ENCODE measurements at places on chromosomes 5 and 9.

- no peak for DNase-seq
Measured at GRCh38 chr5:144040615-144041305, 129.7 kb downstream of the YIPF5 start.

- DNase-seq, result no peak
Measured at GRCh38 chr9:78127279-78128225, 95.9 kb upstream of the GNAQ start.

GRCh38 chr9:126526218-126527108 lies 87.3 kb upstream of the LMX1B start:
- no peak for DNase-seq

- no peak for DNase-seq
Measured at GRCh38 chr5:123455095-123455494, 31.9 kb upstream of the CEP120 start.

GRCh38 chr9:114953959-114954358 lies 23.6 kb upstream of the TNFSF8 start:
- DNase-seq, result no peak

- DNase-seq, result no peak
Measured at GRCh38 chr5:142317753-142318152, 7.1 kb downstream of the SPRY4 start.

- DNase-seq, result no peak
Measured at GRCh38 chr9:10127867-10128266, 484.9 kb downstream of the PTPRD start.

DNA sequence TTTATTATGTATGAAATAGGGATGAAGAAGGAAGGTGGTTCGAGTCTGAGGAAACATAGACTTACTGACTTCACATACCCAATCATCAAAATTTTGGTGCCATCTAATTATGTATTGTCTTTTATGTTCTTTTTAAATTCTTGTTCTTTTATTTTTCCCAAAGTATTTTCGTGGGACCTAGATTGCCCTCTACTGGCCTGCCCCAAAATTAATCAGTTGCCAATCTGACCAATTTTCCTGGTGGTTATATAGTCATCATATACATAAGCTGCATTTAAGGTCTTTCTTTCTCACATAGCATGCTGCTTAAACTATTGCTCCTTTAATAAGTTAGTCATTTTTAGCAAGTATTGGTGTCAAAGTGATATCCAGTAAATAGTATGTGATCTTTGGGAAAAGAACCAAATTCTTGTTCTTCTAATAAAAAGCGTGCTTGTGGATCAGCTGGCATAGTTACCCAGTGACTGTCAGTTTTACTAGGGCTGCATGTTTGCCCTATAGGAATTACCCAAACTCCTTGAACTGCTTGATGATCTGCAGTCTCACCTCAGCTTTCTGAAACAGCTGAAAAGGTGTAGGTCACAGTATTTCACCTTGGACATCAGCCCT lies 223.5 kb downstream of the SH3GL2 start:
- no peak for DNase-seq

DNA sequence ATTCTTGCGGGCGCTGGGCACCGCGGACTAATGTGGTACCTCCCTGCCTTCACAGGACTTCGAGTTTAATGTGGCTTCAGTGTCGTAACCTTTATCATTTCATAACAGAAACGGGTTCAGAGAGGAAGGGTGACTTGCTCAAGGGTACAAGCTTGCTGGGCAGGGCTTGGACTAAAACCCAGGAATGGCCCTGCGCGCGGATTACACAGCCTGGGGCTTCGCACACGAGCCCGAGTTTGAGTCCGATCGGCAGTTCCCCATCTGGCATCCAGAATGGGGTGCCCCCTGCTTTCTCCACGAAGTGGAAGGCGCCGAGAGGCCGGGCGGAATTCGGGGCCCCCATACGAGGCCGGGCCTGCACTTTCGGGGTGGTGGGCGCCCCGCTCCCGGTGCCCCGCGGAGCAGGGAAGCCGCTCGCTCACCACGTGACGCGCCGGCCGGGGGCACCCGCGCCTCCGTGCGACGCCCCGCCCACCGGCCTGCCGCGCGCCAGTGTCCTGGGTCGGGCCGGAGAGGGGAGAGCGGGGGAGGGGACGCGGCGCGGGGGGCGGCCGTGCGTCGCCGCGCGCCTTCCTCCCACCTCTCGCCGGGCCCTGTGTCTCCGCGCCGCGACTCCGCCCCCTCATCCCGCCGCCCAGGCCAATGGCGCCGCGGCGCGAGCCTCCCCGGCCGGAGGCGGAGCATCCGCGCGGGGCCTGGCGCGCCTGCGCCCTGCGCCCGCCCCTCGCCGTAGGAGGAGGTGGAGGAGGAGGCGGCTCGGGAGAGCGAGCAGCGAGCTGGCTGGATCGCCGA lies at the start of gene SET:
Gene SET (plus strand): TSS at position 722 of the 792 bp plus-strand sequence. CDS start 361 bp downstream, outside the sequence.
- DNase-seq, result peak; percentile 96

DNA sequence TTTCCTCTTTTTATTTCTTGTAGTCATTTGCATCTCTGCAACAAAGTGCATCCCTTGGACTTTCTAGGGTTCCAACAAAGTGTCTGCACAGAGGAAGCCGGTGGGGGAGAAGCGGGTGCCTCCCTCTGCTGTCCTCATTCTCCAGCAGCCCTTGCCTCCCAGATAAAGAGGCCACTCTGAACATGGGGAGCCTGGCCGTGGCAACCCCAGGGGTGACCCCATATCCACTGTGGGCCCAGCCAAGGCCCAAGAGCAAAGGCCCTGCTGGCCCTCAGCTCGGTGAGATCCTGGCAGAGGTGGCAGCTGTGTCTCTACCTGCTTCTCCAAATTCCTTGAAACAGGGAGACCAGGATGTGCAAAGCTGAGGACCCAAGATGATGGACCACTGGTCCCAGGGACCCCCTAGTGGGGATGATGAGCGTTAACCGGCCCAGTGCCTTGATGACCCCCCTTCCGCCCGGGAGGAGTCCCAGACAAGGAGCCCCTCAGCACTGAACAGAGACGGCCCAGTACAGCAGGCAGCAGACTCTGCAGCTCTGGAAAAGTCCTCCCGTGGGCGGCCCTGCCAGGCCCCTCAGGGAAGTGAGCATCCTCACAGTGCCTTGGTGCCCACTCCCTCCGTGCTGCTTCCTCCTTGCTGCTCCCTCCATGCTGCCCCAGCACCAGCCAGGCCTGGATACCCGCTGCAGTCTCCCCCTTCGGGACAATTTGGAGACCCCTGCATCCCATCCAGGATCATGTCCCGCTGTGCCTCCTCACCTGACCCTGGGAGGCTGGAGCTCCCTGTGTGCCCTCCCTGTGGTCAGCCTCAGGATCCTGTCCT lies 62.5 kb downstream of the MRPL36 start:
- peak; percentile 5 for DNase-seq

DNA sequence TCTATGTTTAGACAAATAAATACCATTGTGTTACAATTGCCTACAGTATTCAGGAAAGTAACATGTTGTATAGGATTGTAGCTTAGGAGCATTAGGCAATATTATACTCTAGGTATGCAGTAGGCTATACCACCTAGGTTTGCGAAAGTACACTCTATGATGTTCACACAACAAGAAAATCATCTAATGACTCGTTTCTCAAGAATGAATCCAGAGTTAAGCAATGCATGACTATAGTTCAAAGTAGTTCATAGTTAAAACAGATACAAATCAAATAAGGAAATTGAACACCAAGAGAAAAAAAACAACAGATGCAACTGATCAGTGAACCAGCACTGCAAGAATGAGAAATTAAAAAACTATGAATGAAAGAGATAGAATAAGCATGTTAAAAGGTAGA lies 27.6 kb upstream of the ABLIM3 start:
- no peak for DNase-seq

GRCh38 chr5:67004730-67005350 lies 191.8 kb downstream of the CD180 start:
- DNase-seq, result no peak

DNA sequence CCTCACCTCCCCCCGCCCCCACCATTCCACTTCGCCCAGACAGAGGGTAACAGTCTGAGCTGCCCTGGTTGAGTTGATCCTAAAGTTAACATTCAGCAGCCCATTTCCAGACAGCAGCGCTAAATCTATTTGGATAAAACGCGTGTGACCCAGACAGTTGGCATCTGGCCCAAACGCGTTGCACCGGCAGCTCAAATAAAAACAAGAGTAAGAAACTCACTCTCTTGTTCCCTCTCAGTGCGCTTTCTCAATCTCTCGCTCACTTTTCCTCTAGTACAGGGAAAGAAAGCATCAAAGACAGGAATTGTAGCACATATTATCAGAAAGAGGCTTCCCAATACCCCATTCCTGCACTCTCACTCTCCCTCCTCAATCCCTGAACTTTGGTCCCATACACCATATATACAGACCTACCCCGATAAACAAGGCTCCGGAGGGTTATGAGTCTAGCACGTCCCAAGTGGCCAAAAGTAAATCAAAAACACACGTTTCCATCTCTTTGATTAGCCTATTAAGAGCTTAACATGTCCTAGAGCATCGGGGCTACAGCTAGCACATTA lies 1.3 kb downstream of the ADAMTS6 start:
- DNase-seq, result no peak

DNA sequence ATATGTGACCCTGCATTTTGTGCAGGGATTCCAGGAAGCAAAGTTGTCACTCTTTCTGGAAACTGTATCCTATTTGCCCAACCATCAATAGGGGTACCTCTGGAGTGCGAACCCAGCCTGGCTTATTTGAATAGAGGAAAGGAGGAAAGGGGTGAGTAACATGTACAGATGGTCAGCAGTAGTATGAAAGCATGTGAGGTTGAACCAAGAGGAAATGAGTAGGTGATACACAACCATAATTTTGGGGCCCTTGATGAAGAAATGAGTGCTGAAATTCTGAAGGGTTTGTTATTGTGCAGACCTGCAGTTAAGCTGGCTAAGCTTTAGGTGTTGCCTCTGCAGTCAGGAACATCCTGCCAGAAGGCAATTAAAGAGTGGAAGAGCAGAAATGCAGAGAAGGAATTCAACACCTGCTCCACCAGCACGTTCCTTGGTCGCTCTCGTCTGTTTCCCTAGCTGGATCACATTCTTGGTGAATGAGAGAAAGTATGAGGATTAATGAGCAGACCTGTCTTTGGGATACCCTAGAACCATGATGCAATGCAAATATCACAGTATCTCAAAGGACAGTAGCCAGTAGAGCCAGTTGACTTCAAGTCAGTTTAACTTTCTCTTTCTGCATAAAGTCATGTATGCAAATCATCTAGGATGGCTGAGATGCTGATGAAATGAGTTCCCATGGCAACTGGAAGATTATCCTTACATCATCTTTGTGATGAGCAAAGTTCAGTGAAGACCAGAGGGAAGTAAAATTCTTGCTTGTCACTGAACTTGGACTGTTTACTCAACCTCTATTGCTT lies 13.2 kb upstream of the IL12B start:
- DNase-seq, result no peak

- DNase-seq, result no peak
Measured at GRCh38 chr5:1151316-1151715, 39.5 kb upstream of the SLC12A7 start.

GRCh38 chr5:123217173-123217572 lies 128.1 kb downstream of the PRDM6 start:
- DNase-seq, result no peak

GRCh38 chr9:87862536-87863268 lies 20.0 kb upstream of the SPATA31E1 start:
- DNase-seq, result no peak

DNA sequence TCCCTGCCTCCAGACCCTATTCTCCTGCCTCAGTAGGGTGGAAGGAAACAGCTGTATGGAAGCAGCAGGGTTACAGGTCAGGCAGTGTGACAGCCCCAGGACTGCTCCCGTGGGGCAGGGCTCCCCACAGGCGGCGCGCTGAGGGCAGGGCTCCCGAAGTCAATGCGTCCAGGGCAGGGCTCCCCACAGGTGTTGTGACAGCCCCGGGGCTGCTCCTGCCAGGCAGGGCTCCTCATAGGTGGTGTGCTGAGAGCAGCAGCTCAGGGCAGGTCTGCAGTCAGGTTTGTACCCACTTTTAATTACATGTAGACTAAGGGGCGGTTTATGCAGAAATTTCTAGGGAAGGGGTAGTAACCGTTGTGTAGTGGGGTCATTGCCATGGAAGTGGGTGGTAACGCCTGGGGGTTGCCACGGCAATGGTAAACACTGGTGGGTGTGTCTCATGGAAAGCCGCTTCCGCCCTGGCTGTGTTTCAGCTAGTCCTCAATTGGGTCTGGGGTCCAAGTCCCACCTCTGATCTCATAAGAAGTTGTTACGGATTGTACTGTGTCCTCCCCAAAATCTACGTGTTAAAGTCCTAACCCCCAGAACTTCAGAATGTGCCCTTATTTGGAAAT lies 16.7 kb upstream of the TERT start:
- DNase-seq, result no peak

DNA sequence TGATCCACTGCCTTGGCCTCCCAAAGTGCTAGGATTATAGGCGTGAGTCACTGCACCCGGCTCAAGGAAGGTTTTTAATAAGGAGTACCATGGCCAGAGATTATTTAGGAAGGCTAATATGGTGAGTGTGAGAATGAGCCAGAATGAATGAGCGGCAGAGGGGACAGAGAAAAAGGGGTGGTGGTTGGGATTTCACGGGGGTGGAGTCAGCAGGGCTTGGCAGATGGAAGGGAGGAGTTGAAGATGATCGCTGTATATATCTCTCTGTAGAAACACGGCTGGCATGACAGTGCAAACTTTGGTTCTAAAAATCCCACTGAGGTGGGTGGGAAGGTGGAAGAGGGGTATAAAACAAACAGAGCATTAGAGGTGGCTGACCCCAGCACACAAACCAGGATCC lies 176.7 kb upstream of the TBC1D2 start:
- DNase-seq, result no peak

DNA sequence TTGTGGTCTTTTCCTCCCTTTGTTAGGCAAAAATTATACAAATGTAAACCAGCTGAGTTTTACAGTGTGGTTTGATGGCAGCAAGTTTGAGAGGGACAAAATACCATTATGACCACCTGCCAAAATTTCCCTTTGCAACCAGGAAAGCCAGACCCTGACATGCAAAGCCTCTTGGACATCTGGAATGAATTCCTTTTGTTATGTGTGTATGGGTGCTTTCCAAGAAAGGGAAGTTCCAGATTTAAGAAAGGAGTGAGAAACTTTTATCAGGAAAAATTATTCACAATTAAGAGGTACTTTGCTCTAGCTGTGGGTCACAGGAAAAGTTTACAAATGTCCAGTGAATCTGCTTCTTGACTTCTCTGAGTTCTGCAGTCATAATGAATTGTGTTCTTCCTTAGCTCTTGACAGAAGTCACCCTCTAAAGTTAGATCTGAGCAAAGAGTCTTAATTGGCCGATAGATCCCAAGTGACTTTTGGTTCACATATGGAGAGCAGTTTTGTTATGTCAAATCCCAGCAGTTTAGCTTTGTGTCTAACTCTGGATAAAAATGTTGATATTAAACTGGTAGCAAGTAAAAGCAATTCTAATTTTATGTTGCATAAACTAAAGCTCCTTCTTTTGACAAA lies 295.9 kb upstream of the ZNF608 start:
- no peak for DNase-seq
